ENCODE measurements at places on chromosomes 13 and 19. TPM values are rescaled to one million over a fixed set of nuclear protein-coding genes. Genes with fewer than 3 reads are reported as not detected.

GRCh38 chr13:111950697-111951096 is 116.3 kb upstream of the SOX1 start:
- DNase-seq = no peak

- no peak for DNase-seq
Measured at GRCh38 chr13:98466634-98467236, 110.2 kb downstream of the STK24 start.

- DNase-seq = no peak
Measured at GRCh38 chr19:50670102-50670380, 20.8 kb downstream of the C19orf81 start.

GRCh38 chr13:86946734-86947133 is 724.4 kb upstream of the SLITRK5 start:
- no peak for DNase-seq

DNA sequence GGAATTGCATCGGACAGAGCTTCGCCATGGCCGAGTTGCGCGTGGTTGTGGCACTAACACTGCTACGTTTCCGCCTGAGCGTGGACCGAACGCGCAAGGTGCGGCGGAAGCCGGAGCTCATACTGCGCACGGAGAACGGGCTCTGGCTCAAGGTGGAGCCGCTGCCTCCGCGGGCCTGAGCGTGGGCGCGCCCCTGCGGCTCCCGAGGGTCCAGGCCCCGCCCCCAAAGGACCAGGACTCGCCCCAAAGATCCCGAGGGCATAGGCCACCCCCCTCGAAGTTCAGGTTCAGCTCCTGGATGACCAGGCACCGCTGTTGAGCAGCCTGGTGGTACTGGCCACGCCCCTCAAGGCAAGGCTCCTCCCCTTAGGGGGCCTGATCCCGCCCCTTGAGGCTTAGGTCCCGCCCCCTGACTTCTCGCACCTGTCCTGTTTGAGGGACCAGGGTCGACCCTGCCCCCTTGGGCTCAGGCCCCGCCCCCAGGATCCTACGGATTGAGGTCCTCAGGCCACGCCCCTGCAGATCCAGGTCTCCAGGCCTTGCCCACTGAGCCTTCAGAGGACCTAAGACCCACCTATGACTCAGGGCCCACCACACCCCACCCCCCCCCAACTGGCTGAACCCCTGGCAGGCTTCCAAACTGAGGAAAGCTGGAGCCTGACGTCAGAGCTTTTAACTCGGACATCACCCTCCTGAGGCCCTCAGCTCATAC is 43.1 kb downstream of the CYP4F22 start:
- DNase-seq = peak; percentile 74

- no peak for DNase-seq
Measured at GRCh38 chr13:78719367-78719766, 60.4 kb upstream of the OBI1 start.

DNA sequence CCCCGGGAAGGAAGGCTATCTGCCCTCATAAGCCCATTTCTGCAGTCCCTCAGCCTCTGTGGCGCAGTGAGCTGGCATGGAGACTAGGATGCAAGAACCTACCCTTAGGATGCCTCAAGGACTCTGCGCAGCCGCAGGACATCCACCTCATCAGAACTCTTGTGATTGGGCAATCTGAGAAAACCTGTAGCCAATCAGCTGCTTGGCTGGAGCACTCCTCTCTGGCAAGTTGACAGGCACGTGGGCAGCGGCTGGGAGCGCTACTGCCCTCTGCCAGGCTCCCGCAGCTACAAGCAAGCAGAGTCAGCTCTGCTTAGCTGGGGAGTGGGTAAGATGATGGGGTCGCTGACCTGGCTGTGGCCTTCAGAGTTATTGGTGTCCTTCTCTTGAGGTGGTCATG is 1.5 kb upstream of the ECSIT start:
- DNase-seq = no peak

The C19orf85 gene
- total RNA-seq = not detected

- no peak for DNase-seq
Measured at GRCh38 chr13:39419876-39420275, 183.1 kb downstream of the LHFPL6 start.

The SYMPK gene
- total RNA-seq = 93.9 TPM

DNA sequence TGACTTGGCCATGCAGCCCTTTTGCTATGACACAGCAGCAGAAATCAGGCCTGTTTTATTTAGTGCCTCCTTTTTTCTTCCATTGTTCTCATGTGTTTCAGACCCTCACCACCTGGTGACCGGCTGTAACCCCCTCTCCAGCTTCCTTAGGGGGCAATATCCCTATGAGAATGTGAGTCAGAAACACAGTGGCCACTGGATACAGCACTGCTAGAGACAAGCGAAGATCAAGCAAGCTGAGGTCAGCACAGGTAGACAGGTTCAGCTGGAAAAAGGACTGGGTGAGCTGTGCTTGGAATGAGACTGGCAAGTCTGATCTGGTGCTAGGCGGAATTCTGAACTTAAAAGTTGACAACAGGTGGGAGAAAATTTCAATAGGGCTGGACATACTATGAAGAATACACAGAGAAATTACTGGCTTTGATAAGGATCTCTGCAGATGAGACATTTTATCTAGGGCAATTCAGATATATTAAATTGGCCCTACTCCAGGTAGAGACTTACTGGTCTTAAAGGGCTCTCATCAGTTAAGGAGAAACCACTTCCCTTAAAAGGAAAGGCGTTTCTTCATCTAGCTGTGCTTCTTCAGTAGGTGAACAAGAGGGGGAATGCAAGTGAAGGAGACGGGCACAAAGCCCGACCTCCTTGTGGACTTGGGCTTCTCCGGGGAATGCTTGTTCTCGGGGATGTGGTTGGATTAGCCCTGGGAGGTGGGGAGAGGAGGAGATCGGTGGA is 83.3 kb downstream of the ERCC5 start:
- DNase-seq = no peak

- DNase-seq = no peak
Measured at GRCh38 chr13:60169239-60170031, 5.7 kb upstream of the DIAPH3 start.

- no peak for DNase-seq
Measured at GRCh38 chr19:55354698-55355212, at the start of gene COX6B2. COX6B2 (minus strand) TSS chr19:55354719; CDS start chr19:55354521, 198 bp downstream.

GRCh38 chr19:588741-589692 is 664 bp upstream of the HCN2 start:
- DNase-seq = no peak

The C1QTNF9B gene
- total RNA-seq = not detected

The GAPDHS gene
- total RNA-seq = not detected

GRCh38 chr19:41930926-41931592 is 2.8 kb upstream of the ERFL start:
- DNase-seq = no peak

The ZNF835 gene
- 3.8 TPM for total RNA-seq

The TNNT1 gene
- not detected for total RNA-seq

DNA sequence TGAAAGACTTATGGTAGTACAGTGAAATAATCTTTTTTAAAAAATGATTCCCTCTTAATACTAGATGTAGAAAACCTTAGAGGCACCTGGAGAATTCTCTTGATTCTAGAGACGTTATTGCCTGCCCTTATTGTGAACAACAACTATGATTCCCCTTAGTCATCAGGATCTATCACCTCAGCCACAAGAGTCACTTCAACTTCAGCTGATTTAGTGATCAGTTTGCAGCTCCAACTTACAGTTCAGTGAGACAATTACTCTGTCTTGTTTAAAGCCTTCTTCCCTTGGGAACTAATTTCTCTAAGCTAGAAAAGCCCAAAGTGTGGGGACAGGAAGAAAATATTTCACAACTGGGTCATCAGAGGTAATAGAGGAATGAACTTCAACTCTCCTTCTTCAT is 254.3 kb upstream of the SLITRK1 start:
- DNase-seq = no peak

DNA sequence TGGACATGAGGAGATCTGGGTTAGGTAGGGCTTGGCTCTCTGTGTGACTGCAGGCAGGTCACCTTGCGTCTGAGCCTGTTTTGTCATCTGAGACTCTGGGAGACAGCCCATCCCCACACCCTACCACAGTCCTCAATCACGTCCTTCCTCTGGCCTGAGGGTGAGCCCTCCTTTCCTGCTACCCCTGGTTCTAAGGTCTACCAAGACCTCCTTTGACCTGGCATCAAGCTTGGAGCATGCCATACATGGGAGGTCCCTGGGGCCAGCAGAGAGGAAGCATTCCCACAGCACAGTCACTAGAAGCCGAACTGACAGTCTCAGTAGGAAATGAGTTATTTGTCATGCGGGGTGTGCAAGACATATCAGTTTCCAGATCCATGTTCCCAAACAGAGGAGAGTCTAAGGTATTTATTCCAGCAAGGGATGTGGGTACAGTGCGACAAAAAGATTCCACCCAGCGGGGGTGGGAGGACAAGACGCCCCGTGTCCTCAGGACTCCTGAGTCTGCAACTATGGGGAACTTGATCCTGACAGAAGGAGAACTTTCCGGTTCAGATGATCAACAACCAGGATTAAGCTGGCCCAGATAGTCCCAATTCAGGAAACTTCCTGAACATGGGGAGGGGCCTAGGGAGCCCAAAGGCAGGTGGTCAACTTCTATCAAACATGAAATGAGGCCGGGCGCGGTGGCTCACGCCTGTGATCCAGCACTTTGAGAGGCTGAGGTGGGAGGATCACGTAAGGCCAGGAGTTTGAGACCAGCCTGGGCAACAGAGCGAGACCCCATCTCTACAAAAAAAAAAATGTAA is 9.5 kb downstream of the ARRDC2 start:
- no peak for DNase-seq

GRCh38 chr19:50772476-50772875 is 2.2 kb downstream of the GPR32 start:
- DNase-seq = no peak

The RNASEH2A gene
- 10.5 TPM for total RNA-seq

The EMC10 gene
- 83.7 TPM for total RNA-seq

The SYNE4 gene
- total RNA-seq = 5.0 TPM

All from CD4-positive, alpha-beta memory T cell (primary cell).